ENCODE measurements at places on chromosomes 12 and 14.

DNA sequence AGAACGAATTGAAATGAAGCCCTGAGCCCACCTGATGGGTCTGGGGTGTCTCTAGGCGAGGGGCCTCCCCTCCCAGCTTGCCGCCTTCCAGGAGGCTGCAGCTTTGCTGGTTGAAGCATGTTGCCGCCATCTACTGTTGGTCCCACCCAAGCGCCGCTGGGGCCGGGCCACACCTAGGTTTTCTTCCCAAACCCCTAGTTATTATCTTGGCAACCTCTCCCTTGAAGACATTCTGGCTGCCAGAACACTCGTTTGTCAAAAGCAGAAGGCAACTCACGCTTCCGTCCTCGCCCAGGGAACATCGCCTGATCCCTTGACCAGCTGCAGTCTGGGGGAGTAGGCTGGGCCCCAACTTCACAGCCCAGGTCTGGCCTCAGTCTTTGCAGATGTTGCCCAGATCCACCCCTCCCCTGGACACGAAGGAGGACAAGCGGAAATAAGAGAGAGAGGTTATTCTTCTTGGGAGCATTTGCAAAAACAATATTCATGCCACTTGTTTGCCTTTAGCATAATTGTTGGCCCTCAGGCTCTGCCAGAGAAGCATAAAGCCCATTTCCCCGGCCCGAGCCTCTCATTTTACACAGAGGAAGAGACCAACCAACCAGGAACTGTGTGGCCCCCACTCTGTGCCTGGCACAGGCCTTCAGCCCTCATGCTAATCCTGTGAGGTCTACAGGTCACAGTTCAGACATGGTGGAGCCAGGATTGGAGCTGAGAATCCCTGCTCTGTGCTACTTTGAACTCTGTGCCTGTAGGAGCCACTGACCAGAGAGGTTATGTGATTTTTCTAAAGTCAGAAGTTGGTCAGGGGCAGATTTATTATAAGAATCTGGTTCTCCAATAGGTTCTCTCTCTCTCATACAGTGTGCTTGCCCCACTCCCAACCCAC lies 6.8 kb downstream of the EMP1 start:
- DNase-seq, result peak; percentile 38

- DNase-seq, result no peak
These were observed 7.7 kb upstream of the MEG3 start for GRCh38 chr14:100818221-100818699.

DNA sequence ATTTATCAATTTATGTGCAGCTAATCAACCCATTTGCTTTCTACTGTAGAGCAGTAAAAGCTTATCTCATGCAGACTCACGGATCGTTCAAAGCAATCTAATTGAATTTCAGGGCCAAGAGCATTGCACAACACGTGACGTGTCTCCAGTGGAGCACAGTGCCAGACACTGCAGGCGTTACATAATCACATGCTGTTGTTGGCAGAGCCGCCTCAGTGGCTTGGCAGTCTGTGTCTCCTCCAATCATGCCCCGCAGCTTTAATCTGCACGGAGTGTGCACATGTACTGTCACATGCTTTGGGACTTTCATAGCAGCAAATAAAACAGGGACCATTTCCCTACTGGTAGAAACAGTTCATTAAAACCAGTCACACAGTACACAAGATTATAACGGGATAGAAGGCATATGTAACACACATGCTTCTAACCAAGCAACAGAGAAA lies 309.3 kb downstream of the ITPR2 start:
- DNase-seq, result no peak

- DNase-seq, result no peak
These were observed 1.1 kb downstream of the ABCD4 start for GRCh38 chr14:74301594-74302151.

DNA sequence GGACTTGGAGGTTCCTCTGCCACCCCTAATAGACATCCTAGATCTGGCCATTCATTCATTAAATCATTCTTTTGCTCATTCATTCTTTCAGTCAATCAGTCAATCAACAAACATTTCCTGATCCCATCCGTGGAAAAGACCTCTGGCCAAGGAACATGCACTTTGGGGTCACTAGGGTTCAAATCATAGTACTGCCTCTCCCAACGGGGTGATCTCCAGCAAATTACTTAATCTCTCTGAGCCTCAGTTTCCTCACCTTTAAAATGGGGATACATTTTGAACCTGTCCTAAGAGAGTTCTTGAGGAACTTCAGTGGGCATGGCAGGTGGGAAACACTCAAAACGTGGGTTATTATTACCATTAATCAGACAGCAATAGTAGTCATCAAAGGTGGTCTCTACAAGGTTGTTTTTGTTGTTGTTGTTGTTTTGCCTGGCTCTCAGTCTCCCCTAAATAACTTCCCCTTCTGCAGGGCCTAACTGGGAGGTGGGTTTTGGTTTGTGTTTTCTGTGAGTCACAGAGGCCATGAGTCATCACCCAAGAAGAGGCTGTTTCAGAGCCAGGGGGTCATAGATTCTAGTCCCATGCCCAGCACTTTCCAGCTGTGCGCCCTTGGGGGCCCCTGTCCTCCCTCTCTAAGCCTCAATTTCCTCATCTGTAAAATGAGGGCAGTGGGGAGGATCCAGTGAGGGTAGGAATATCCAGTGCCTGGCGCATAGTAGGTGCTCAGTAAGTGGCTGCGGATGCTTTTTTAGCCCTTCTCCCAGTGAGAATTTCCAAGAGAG lies 16.9 kb upstream of the FAM222A start:
- no peak for DNase-seq

DNA sequence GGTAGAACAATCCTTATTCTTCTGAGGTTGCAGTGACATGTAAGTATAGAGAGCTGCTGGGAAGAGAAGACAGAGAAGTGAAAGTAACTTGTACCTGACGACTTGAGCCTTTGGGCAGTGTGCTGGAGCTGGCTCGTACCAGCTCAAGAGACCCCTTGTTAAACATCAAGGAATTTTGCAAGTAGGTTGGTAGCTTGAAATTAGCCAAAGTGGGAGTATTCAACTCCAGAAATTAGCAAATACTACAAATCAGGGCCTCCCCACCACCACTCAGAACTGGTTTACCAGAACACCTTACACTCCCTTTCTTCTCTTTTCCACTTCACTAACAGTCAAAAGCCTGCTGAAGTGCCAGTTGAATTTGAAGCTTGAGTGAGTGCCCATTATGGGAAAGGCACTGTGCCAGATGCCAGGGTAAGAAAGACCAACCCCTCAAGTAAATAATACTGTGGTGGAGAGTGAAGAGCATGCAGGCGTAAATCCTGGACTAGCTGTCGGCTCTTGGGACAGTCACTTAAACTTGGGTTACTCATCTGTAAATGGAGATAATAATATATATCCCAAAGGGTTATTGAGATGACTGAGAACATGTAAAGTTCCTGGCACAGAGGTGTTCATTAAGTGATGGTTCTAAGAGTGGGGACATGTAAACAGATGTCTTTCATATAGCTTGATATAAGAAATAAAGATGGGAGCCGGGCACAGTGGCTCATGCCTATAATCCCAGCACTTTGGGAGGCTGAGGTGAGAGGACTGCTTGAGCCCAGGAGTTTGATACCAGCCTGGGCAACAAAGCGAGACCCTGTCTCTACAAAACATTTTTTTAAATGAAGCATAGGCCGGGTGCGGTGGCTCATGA lies 27.0 kb upstream of the EID3 start:
- no peak for DNase-seq

DNA sequence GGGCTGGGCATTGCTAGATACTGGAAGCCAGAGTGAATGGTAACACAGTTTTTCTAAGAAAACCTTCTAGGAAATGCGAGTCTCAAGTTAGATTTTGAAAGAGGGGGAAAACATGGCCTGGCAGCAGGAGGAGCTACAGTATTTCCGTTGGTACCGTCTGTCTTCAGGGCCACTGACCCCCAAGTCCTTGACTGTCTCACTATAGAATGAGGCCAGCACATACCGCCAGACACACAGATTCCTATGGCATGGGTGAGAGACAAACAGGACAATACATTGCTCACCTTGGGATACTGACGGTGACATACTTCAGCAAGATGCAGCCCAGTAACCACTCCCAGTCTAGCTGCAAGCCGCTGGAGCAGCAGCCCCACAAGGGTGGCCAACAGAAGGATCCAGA lies 21.7 kb downstream of the SLC11A2 start:
- DNase-seq, result no peak

GRCh38 chr14:43803076-43803689 lies 703.9 kb downstream of the FSCB start:
- no peak for DNase-seq

GRCh38 chr14:93201155-93201704 lies 5.6 kb downstream of the GON7 start:
- no peak for DNase-seq

DNA sequence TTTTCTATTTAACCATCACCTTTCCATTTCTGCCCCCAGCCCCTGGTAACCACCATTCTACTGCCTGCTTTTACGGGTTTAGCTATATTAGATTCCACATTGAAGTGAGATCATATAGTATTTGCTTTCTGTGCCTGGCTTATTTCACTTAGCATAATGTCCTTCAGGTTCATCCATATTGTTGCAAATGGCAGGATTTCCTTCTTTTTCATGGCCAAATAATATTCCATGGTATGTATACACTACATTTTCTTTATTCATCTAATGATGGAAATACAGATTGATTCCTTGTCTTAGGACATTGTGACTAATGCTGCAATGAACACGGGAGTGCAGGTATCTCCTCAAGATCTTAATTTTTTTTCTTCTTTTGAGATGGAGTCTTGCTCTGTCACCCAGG lies 202.2 kb downstream of the APAF1 start:
- no peak for DNase-seq

DNA sequence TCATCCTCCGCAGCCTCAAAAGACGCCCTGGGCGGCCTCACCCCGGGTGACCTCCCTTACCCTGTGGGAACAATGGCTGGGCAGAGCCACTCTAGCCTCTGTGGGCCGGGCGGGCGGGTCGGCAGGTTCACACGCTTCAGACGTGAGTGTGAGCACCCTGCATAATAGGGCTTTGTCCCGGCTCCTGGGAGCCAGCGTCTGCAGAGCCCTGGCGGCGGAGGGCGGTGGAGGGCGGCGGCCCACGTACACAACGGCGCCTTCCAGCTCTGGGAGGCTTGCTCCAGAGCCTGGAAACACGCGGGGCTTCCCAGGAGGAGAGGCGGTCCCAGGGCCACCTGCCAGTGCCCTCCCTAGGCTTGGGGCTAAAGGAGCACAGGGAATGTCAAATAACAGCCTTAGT lies 205.6 kb downstream of the BCL11B start:
- DNase-seq, result no peak

DNA sequence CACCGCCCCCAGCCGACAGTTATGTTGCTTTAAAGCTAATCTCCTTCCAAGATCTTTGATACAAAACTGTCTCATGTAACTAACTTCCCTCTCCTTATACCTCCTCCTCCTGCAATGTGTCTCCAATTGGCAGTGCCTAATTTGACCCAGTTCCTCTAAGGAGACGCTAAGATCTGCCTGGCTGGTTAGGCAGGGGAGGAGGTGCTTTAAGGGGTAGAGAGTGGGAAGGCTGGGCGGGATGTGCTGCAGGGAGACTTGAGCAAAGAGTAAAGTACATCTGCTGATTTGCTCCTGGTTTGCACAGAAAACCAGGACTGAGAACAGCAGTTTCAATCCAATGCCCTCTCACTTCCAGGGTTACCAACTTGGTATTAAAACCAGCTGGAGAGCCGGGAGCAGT lies 7.4 kb upstream of the IKZF4 start:
- DNase-seq, result no peak
